ENCODE measurements at places on chromosomes 1 and 21. TPM values are rescaled to one million over a fixed set of nuclear protein-coding genes. Genes with fewer than 3 reads are reported as not detected.

Gene MYBPH
- 0.08 TPM for total RNA-seq

Gene FAM131C
- total RNA-seq: 0.08 TPM

Gene CNR2
- total RNA-seq: under 0.01 TPM

Gene CFHR3
- total RNA-seq: not detected

Gene CRP
- not detected for total RNA-seq

Gene AGBL4
- total RNA-seq: not detected

Gene IL10RB
- total RNA-seq: 31.0 TPM

Gene TMEM79
- total RNA-seq: 1.4 TPM

Gene SLC16A1
- total RNA-seq: 65.5 TPM

Gene PIGR
- not detected for total RNA-seq

Gene ANKRD65
- total RNA-seq: 2.4 TPM

Gene KANK4
- total RNA-seq: 0.09 TPM

Gene TRIM63
- total RNA-seq: 1.5 TPM

Gene PTPN7
- total RNA-seq: not detected

Gene CFHR5
- total RNA-seq: not detected

Gene RHOU
- 4.2 TPM for total RNA-seq

Gene GBP7
- total RNA-seq: not detected

Gene C1orf87
- total RNA-seq: not detected

Gene KRTAP23-1
- not detected for total RNA-seq

Gene OR2T29
- not detected for total RNA-seq

Gene PGBD2
- total RNA-seq: 3.1 TPM

Gene FAM72B
- 5.6 TPM for total RNA-seq

Gene TMEM35B
- 31.6 TPM for total RNA-seq

Gene RNU1-2
- 2,882 TPM for total RNA-seq

Gene SLC30A1
- 37.2 TPM for total RNA-seq

Gene C1orf185
- not detected for total RNA-seq

Gene MSH4
- 0.16 TPM for total RNA-seq

Gene HNRNPR
- total RNA-seq: 83.4 TPM

Gene AGTRAP
- total RNA-seq: 49.4 TPM

Gene SELP
- total RNA-seq: not detected

Gene LIN9
- 11.4 TPM for total RNA-seq

Gene AZIN2
- total RNA-seq: 8.1 TPM
